ENCODE measurements at places on chromosomes 3 and 15. TPM values are rescaled to one million over a fixed set of nuclear protein-coding genes. Genes with fewer than 3 reads are reported as not detected.

Gene ADAMTS7
- total RNA-seq: 0.66 TPM

GRCh38 chr3:182527745-182528144 is 265.6 kb upstream of the ATP11B start:
- DNase-seq: no peak
- H3K4me1 ChIP-seq: peaks cover 28% of the 10 kb centered on the region
- H3K27ac ChIP-seq: no peak overlapping the region
- H3K4me3 ChIP-seq: no peak overlapping the region
- H3K36me3 ChIP-seq: no peaks in the 10 kb centered on the region
- H3K27me3 ChIP-seq: no peaks in the 10 kb centered on the region

DNA sequence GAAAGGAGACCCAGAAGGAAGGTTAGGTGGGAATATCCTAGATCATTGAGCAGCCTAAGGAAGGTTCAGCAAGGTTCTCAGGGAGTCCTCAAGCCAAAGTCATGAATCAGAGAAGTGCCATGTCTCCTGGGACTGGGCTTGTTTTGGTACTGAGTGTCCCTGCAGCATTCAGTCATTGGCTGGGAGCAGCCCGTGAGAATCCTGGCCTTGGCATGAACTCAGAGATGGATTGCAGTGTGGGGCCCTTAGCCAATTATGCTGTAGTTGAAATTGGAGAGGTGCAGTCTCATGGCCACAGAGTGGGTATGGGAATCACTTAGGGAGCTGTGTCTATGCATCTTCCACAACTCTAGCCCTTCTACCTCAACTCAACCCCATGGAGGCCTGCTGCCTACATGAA is 17.0 kb upstream of the PPM1L start:
- no peak for DNase-seq
- no peak overlapping the region for H3K27ac ChIP-seq
- H3K4me3 ChIP-seq: no peak overlapping the region
- no peaks in the 10 kb centered on the region for H3K27me3 ChIP-seq
- no peaks in the 10 kb centered on the region for H3K4me1 ChIP-seq

- DNase-seq: no peak
- no peaks in the 10 kb centered on the region for H3K4me1 ChIP-seq
- H3K36me3 ChIP-seq: no peaks in the 10 kb centered on the region
- H3K27me3 ChIP-seq: no peaks in the 10 kb centered on the region
Observed at GRCh38 chr3:111885578-111885977, 26.5 kb downstream of the PHLDB2 start.

DNA sequence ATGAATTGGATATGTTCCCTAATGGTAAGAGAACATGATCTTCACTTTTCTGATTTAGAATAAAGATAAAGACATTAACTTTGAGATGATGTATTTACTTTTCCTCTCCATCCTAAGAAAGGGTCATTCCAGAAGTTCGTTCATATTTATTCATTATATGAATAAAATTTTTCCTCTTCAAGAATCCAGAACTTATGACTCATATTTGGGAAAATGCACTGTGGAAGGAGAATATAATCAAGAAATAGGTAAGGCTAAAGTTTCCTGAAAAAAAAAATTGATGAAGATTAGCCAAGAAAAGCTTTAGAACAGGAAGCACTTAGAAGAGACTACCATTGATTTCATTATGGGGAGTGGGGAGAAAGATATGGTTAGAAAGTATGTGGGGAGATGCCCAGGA is 36.5 kb upstream of the CBLB start:
- peaks cover 3% of the 10 kb centered on the region for H3K4me1 ChIP-seq
- no peak overlapping the region for H3K27ac ChIP-seq
- H3K36me3 ChIP-seq: no peaks in the 10 kb centered on the region
- H3K27me3 ChIP-seq: no peaks in the 10 kb centered on the region

DNA sequence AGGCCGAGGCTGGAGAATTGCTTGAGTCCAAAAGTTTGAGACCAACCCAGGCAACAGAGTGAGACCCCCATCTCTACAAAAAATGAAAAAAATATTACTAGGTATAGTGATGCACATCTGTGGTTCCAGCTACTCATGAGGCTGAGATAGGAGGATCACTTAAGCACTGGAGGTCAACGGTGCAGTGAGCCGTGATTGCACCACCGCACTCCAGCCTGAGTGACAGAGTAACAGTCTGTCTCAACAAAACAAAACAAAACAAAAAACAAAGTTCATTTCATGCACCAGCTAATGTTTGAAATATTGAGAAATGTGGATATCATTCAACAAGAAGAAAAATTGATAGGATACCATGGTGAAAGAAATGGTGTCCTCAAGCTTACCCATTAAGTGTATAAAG is 450.5 kb upstream of the TPRG1 start:
- no peak overlapping the region for H3K4me3 ChIP-seq
- H3K27ac ChIP-seq: no peak overlapping the region
- no peaks in the 10 kb centered on the region for H3K27me3 ChIP-seq
- H3K4me1 ChIP-seq: peaks cover 7% of the 10 kb centered on the region
- no peaks in the 10 kb centered on the region for H3K36me3 ChIP-seq

DNA sequence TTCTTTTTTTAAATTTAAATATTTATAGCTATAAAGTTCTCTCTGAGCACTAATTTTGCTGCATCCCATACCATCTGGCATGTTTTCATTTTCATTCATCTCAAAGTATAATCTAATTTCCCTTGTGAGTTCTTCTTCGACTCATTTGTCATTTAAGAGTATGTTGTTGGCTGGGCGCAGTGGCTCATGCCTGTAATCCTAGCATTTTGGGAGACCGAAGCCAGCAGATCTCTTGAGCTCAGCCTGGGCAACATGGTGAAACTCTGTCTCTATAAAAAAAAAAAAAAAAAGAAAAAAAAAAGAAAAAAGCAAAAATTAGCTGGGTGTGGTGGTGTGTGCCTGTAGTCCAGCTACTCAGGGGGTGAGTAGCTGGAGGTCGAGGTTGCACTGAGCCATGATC is 34.8 kb downstream of the MAP1A start:
- H3K27me3 ChIP-seq: no peaks in the 10 kb centered on the region
- no peak for DNase-seq
- no peaks in the 10 kb centered on the region for H3K4me1 ChIP-seq
- no peaks in the 10 kb centered on the region for H3K36me3 ChIP-seq
- H3K4me3 ChIP-seq: no peak overlapping the region
